ENCODE measurements at places on chromosomes 12 and 14. TPM values are rescaled to one million over a fixed set of nuclear protein-coding genes. Genes with fewer than 3 reads are reported as not detected.

GRCh38 chr14:90342327-90342726, 10.6 kb upstream of the NRDE2 start:
- DNase-seq: no peak

DNA sequence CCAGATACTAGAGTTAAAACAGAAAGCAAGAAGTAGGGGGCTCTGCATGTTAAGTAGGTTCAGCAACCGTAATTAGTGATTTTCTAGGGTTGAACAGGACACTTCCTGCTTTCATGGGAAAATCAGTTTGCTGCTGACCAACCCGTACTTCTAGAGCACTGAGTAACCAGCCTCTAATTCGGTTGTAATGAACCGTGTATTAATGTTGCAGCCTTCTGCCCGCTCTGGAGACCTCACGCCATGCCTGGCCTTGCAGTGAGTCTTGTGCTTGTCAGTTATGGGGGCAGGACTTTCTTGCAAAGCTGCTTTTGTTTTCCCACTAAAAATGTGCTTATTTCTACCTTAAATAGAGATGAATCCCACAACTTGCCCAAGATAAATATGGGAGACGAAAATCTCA, 89.6 kb downstream of the TMEM132C start:
- DNase-seq: no peak

DNA sequence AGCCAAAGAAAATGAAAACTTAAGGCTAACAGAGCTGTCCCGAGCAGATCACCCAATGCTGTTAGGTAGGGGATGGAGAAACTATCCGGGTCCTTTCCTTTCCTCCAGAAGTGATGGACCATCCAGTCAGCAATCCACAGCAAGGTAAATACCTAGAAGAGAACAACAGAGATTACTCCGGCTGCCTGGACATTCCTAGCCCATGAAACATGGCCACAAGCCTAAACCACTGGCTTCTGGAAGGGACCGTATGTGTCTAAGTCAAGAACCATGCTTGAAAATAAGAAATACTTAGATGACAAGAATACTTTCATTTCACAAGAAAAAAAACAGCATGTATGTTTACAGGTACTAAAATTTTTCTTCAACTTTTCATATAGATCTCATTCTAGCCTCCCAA, 152.9 kb downstream of the SLC41A2 start:
- no peak for DNase-seq

The A2M gene
- polyA plus RNA-seq: 745 TPM

- no peak for DNase-seq
Measured at GRCh38 chr14:57634335-57634734, 140.7 kb upstream of the CCDC198 start.

All from kidney (tissue), 22 donors.